RKO (cell line): ENCODE measurements at places on chromosomes 6 and 20.

GRCh38 chr20:219290-220115 is 7.6 kb upstream of the DEFB129 start:
- peak; percentile 67 for DNase-seq

DNA sequence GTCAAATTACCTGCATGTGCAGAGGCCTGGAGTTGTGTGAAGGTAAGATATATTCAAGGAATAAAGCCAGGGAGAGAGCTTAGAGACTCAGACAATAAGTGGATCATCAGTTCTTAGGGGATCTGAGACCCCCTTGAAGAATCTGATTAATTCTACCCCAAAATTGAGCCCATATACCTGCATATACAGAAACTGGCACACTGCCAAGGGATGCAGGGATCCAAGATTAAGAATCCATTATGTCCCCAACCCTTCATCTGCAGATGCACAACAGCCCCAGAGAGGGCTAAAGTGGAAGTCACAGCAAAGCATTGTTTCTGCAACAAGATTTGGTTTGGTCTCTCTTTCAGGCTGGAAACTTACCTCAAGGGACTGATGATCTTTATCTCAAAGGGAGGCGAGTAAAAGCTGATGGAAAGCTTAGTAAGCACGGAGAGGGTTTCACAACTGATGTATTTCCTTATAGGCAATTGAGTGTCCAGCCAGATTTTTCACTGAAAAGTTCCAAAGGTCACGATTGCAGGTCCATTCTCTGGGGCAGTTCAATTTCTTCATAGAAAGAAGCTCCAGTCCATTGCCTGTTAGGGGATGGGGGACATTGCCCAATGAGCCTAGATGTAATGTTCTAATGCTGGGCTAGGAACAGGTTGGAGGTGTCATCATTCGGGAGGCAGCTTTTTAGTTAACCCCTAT is 20.9 kb upstream of the STK35 start:
- DNase-seq: no peak

DNA sequence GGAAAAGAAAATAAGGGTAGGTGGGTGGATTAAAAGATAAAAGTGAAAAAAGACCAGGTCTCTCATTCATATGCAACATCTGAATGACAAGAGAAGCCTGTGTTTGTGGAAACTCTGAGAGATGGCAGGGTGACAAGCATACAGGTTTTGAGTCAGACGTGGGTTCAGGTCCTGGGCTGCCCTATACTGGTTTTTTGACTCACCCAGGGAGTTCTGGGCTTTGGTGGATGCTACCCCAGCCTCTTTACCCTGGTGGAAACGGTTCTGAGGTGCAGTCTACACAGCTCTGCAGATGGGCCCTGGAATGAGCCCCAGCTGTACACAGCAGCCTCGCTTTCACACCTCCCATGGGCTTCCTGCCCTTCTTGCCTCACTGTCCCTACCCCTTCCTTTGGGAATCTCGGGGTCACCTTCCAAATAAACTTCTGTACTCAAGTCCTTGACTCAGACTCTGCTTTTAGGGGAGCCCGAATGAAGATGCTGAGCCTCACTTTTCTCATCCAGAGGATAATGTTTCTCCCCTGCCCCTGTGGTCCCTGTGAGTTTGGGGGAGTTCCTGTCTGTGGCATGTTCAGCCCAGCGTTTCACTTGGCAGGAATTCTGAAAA is 77.7 kb upstream of the CLDN20 start:
- DNase-seq: no peak

DNA sequence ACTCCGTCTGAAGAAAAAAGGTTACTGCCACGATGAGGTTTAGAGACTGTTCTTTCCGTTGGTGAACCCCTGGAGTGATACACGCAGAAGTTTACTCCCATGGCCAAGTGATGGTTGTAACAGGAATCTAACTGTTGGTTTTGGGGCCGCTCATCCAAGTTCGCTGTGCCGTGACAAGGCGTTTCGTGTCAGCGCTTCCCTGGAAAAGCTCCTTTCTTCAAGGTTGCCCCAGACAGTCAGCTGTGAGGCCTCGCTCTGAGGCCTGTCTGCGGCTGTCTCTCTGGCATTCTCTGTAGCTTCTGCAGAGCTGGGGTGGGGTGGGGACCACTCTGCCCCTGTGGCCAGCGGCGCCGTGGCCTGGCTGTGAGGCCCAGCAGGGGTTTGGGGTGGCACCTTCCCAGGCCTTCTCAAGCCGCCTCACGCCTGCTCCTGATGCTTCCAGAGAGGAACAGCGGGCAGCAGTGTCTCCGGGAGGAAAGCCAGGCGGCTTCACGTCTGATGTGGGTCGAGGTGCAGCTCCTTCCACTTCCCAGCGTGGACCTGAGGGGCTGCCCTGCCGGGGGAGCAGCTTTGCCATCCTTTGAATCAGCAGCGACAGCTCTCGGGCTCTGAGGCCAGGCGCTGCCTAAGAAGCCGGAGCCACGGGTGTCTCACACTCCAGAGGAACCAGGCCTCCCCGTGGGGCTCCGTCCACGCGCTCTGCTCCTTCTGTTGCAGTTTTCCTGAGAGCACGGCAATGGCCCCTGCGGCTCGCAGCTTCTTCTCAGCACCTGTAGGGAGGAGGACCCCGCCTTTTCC is 76.2 kb downstream of the SMOC2 start:
- no peak for DNase-seq

DNA sequence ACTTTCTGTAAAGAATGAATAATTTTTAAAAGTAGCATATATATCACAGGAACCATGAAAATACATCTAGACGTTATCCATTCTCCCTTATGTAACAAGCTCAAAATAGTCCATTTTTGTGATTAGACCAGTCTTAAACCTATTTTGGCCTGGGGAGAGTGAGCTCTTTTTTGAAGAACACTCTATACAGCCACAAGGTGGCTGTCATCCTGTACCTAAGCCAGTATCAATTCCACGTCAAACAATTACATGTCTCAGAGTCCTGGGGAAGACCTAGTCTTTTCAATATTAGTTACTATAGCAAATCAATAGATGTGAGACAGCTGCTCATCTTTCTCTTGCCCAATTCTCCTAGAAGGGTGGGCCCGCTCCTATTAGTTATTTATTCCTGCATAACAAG is 28.4 kb downstream of the FBXO5 start:
- DNase-seq: no peak

- no peak for DNase-seq
Measured at GRCh38 chr6:129516005-129516404, 194.0 kb downstream of the ARHGAP18 start.

DNA sequence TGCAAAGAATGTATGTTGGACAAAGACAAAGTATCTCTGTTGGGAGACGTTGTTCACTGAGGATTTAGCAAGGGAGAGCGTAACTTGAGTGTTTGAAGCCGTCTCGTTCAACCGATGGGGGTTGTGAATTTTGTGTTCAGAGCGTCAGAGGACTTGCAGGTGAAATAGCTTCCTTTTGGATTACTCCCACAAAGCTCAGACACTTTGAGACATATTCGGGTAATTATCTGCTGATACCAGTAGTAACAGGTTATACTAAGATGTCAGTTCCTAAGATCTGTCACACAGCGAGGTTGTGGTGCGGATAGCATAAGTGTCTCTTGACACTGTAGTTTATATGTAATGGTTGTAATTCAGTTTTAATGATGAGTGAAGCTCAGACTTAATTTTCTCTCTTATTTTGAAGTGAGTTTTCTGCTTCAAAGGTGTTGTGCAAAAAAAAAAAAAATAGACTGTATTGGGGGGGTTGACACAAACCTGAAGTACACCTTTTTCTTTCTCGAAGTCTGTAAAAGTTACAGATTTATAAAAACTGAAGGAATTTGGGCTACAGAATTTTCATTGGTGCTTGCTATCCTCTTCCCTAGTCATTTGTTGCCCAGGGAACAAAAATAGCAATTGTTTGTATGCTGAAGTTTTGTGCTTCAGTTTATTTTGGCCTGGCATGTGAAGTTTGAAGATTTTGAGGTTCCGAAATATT is 1.7 kb downstream of the ASXL1 start:
- DNase-seq: peak; percentile 43

GRCh38 chr20:38277691-38278090 is 17.2 kb upstream of the KIAA1755 start:
- no peak for DNase-seq

- no peak for DNase-seq
Measured at GRCh38 chr6:137849181-137849980, 17.7 kb upstream of the TNFAIP3 start.

DNA sequence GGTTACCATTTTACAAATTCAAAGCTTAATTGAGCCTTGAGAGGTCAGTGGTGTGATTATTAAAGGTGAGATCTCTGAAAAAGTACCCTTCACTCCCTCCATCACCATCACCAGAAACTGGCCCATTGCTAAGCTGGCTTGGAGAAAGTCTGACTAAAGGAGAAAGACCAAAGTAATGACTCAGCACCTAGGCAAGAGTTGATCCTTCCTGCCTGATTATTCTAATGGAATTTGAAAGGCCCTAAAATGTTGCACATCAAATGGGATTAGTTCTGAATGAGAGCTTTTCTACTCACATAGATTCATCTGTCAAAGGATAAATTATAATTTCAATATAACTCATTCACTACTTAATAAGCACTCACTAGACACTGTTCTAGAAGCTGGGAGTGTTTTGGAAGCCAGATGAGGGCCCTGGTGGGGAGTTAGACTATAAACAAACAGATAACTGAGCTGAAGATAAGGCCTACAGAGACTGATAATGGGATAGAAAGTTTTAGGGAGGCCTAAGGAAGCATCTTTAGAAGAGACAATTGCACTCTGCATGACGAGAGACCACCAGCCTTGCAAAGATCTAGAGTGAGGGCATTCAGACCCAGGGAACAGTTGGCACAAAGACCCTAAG is 366.7 kb downstream of the SYNE1 start:
- DNase-seq: peak; percentile 20

DNA sequence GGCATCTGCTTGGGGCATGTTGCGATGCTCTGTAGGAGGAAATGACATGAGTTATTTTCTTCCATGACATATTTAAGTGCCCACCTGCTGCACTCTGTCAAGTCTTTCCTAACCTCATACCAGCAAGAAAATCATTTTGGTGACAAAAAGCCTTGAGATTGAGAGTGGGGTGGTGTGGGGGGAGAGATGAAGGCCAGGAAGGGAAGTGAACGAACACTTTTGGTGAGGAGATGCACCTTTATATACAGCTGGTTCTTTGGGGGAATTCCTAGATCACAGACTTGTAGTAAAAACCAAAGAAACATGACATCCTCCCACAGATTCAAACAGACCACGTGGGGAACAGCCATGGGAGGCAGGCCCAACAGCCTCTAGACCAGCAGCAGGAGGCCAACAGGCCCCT is 26.1 kb downstream of the NCOA5 start:
- no peak for DNase-seq

- DNase-seq: peak; percentile 85
Measured at GRCh38 chr6:42140032-42140431, 2.4 kb downstream of the C6orf132 start.

GRCh38 chr6:143685653-143686052 is 7.9 kb downstream of the PHACTR2 start:
- no peak for DNase-seq

DNA sequence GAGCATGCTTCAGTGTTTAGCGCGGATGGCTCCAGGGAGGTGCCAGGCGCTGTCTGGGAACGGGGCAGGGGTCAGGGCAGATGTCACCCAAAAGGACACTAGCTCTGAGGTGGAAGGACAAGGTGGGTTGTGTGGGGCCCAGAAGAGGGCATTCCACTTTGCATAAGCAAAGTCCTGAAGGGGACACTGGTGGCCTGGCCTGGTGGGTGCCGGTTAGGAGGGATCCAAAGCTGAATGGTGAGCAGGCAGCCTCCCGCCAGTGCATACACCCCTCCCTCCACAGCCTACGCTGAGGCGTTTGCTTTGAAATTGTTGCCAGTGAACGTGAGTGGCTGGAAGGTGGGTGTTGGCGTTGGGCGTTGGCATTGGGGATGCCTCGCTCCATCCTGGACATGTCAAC is 192.1 kb downstream of the BMP7 start:
- no peak for DNase-seq

GRCh38 chr6:151075930-151076555 is 163.7 kb upstream of the AKAP12 start:
- no peak for DNase-seq

DNA sequence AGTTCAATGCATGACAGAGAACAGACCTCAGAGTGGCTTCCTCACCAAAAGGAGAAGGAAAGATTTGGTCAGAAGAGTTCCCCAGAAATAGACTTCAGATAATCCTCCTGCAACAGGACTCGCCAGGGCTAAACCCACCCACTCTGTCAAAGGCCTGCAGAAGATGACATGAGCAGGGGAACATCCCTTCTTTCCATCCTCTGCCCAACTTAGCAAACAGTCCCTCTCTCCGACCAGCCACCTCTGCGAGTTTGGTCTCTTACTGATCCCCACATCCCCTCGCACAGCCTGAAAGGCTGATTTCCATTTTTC is 7.5 kb downstream of the NFATC2 start:
- no peak for DNase-seq

DNA sequence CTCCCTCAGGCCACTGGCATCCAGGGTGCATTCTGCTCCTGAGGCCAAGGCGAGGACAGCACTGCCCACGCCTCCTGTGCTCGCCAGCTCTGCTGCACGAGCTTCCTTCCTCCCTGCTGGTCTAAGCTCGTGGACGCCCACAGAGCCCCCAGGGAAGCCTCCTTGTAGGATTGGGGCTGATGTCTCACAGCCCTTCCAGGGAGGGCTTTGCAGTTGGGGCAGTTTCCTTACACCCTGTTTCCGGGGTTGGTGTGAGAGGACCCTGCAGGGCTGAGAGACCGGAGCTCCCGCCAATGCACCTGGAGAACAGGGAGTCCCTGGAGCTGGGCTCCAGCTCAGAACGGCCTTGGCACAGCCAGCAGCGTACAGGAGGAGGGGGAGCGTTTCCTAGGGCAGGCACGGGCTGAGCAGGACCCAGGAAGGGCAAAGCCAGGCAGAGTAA is 172.4 kb upstream of the PDE10A start:
- no peak for DNase-seq

DNA sequence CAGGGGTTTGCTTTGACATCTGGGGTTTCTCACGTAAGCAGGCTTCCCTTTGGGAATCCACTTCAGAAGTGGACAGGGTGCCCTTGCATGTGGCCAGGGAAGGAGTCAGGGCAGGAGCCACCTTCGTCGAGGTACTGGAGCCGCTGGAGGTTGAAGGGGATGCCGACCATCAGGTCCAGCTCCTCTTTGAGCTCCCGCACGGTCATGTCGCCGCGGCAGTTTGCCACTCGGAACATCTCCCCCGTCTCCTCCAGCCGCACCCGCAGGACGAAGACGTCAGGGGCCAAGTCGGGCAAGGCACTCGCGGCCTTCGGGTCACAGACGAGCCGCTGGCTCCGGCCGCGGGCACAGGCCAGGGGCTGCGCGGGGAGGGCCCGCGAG is 360 bp downstream of the ANKRD60 start:
- DNase-seq: no peak

- no peak for DNase-seq
Measured at GRCh38 chr20:41169162-41169690, 31.9 kb downstream of the PLCG1 start.

- DNase-seq: no peak
Measured at GRCh38 chr6:121008553-121008952, 325.7 kb downstream of the TBC1D32 start.

DNA sequence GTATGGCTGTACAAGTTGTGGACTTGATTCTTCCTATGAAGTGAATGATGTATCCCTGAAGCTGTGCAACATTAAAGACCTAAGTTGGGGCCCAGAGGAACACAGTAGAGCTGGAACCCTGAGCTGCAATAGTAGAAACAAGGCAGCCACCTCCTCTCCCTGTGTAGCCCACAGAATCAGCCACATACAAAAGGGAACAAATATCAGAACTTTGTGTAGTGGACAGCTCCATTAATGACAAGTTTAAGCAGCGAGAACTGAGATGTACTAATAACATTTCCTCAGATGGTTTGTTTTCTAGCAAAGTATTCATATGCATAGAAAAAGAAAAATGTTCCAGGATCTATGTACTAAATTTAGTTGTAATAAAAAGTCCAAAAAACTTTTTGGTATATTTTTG is 19.2 kb downstream of the PHACTR1 start:
- DNase-seq: no peak

- DNase-seq: no peak
Measured at GRCh38 chr6:40358473-40359460, 228.4 kb downstream of the LRFN2 start.
